H54 (cell line): ENCODE measurements at places on chromosomes 6 and 20.

GRCh38 chr6:1396952-1397868 is 7.8 kb downstream of the FOXF2 start:
- peak; percentile 83 for DNase-seq

GRCh38 chr20:47421076-47421475 is 64.6 kb upstream of the ZMYND8 start:
- DNase-seq, result no peak

DNA sequence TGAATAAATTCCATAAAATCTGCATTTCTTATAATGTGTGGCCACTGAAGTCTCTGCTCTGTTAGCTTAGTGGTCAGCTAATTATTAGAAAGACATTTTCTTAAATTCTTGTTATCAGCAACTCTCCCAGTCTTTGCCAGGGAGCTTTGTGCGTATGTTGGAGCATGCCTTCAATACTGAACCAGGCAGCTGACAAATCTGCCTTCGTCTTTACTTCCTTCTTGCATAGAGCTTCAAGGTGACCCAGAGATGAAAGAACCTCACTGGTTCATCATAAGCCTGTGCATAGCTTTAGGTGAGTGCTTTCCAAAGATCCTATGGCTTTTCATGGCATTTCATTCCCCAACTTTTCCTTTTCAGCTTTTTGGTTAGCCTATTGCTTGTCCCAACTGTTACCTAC is 43.0 kb upstream of the NELFCD start:
- no peak for DNase-seq

- DNase-seq, result peak; percentile 4
Observed at GRCh38 chr6:156731396-156731795, 45.8 kb upstream of the ARID1B start.

DNA sequence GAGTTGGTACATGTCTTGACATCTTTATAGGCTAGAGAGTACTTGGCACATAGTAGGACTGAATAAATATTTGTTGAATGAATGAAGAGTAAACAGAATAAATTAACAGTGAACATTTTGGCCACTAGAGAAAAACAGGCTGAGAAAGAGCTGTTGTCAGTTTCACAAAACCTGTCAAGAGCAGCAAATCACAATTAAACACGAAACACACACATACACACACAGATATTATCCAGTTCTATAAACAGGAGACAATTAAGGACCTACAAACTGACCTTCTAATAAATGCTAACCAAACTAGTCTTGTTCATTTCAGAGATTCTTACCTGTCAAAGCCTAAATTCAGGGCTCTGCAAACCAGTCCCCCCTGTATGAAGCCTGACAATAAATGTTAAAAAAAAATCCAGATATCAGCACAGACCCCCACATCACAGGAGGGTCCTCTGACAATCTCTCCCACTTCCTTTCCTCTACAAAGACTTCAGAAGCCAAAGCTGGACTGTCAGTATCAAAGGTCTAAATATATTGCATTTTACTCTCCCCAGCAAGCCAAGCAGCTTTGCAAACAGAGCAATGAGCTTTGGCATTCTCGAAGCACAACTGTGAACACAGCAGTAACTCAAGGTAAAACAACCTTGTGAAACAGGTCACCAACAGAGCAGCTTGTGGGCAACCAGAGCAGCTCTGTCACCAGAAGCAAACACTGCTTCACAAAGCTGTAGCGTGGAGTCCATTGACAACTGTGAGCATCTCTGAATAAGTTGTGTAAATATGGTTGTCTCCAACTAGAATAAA is 229.9 kb downstream of the TBXT start:
- DNase-seq, result no peak

- peak; percentile 8 for DNase-seq
Observed at GRCh38 chr6:71043902-71044301, 87.0 kb upstream of the B3GAT2 start.

DNA sequence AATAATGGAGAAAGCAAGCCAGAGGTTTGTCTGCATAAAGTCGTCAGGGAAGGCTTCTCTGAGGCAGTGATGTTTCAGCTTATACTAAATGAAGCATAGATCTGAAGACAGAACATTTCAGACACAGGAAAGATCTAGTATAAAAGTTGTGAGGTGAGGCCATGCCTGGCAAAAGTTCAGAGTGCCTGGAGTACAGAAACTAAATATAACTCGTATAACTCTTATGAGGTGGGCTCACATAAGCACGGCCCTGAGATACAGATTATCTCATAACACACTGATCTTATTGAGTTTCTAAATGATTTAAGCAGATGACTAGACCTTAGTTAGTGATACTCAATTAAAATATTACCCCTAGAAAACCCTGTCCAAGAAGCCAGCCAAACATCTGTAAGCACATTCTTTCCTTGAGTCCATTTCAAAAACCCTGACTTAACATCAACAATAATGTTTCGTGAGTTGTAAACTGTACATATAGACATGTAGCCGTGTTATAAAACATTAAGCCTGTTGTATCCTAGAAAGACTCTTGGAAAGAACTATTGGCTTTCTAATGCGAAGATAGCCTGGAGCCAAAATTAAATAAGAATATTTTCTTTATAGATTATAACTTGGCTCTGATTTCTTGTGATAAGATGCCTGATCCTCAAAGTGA is 667.6 kb downstream of the TENT5A start:
- no peak for DNase-seq

- no peak for DNase-seq
Observed at GRCh38 chr6:154500769-154501577, 9.5 kb downstream of the CNKSR3 start.

DNA sequence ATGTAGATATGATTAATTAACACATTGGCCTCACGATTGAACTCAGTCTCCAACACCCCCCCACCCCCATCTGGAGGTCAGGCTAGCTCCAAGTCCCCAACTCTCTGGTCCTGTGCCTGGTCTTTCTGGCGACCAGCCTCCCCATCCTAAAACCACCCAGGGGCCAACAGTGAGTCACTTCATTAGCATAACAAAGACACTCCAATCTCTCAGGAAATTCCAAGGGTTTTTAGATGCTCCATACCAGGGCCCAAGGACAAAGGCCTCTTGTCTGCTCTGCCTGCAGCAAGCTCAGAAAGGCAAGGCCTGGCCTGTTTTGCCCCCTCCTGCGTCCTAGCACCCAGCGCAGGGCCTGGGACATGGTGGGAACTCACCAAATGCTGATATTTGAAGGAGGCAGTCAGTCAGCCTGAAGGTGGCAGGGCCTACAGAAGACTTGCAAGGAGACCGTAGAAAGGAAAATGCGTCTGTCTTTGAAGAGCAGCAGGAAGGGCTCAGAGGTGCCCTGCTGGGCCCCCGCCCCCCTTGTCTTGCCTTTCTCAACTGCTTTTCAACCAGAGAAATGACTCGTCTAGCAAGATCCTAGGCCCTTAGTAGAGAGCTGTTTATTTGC is 184.7 kb downstream of the CDH4 start:
- DNase-seq, result peak; percentile 89

DNA sequence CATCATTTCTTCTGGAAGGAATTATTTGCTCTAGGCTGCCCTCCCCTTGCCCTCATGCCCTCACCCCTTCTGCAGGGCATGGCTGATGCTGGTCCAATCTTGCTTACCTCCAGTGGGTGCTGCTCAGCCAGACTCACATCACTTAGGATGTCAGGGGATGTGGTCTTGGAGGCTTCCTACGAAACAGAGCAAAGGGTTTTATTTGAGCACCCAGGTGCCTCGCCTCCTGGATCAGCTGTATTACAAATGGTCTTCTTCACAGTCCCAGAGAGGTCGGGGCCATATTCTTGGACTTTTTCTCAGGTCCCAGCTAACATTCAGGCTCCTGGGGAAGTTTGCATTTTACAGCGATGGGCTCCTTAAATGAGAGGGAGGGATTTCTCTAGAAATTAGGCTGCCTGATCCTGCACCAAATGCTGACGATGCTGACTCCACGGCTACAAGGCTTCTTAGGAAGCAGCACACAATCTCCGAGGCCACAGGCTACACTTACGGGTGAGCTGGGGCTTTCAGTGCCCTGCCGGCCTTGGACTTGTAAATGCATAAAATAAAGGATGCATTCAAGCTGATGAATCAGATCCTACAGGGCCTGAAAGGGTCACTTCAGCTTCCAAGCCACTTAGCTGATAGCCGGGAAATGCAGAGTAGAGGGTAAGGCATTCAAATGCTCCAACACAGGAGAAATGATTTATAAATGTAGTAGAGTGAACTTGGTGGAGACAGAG is 159.8 kb upstream of the ECI2 start:
- no peak for DNase-seq

DNA sequence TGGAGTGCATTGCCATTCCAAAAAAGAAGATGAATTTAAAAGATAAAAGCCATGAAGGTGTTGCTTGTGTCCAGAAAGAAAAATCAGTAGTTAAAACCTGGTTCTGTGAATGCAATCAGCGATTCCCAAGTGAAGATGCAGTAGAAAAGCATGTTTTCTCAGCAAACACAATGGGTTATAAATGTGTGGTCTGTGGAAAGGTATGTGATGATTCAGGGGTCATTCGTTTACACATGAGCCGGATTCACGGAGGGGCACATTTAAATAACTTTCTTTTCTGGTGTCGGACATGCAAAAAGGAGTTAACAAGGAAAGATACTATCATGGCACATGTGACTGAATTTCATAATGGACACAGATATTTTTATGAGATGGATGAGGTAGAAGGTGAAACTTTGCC is 24.7 kb upstream of the BAG2 start:
- DNase-seq, result no peak

DNA sequence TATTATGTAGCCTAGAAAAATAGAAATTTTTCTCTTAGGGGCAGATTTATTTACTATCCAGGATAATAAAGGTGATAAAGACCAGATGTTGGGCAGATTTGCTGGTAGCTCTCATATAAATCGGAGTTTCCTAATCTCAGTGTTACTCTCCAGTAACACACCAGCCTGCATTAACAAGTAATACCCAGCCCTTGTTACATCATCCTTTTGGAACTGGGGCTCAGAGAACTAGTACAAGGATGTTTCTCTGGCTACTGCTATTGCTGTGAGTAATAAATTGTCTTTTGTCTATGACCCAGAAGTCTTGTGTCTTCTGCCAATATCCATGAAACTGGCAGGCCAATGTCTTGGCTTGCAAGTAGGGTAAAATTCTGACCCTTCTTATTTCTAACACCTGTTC is 16.8 kb downstream of the TPD52L1 start:
- no peak for DNase-seq

GRCh38 chr6:5325173-5325572 is 63.9 kb downstream of the FARS2 start:
- no peak for DNase-seq
